ENCODE measurements at places on chromosomes 3 and 15. TPM values are rescaled to one million over a fixed set of nuclear protein-coding genes. Genes with fewer than 3 reads are reported as not detected.

The GOLGA6B gene
- total RNA-seq = not detected

The DHX30 gene
- total RNA-seq = 57.2 TPM

The HHLA2 gene
- total RNA-seq = not detected

The TMEM158 gene
- total RNA-seq = 160 TPM

The MRAS gene
- total RNA-seq = 29.6 TPM

GRCh38 chr3:23240171-23240785 lies 37.2 kb downstream of the UBE2E2 start:
- DNase-seq = no peak

- peak; percentile 73 for DNase-seq
These were observed 357.7 kb downstream of the OTOL1 start for GRCh38 chr3:161854232-161854771.

DNA sequence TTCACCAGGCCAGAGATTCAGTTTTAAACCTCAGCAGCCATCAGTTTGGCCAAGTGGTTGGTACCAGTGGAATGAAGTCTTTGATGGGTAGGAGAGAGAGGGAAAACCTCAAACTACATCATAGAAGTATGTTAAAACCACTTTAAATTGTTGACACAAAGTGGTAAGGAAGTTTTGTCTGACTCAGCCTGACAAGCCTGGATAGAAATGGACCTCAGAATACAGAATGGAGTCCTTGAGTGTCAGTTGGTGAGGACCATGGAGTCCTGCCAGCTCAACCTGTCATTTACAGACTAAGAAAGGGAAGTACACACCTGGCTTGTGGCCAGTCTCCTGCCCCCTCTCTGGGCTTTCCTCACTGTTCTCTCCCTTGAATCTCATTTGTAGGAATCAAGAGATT lies 12.1 kb downstream of the EAF1 start:
- DNase-seq = peak; percentile 54

All from RPMI7951 (cell line).